Smooth muscle cell of the umbilical artery (primary cell): ENCODE measurements at places on chromosomes 1 and 21. TPM values are rescaled to one million over a fixed set of nuclear protein-coding genes. Genes with fewer than 3 reads are reported as not detected.

The PRELP gene
- 0.30 and 0.32 TPM in 2 replicates for total RNA-seq

The LENEP gene
- total RNA-seq = not detected in 2 replicates

The GPR52 gene
- total RNA-seq = 0.59 and 1.1 TPM in 2 replicates

The CFHR4 gene
- not detected in 2 replicates for total RNA-seq

The FAM177B gene
- not detected in 2 replicates for total RNA-seq
